Left ventricle myocardium inferior (tissue), 1 donor: ENCODE measurements at places on chromosomes 7 and 10. TPM values are rescaled to one million over a fixed set of nuclear protein-coding genes. Genes with fewer than 3 reads are reported as not detected.

- H3K27ac ChIP-seq = no peak overlapping the region
- H3K36me3 ChIP-seq = no peaks in the 10 kb centered on the region
- no peaks in the 10 kb centered on the region for H3K27me3 ChIP-seq
- peaks cover 25% of the 10 kb centered on the region for H3K4me1 ChIP-seq
- H3K4me3 ChIP-seq = no peak overlapping the region
These were observed 21.7 kb downstream of the KLHDC10 start for GRCh38 chr7:130091999-130092398.

DNA sequence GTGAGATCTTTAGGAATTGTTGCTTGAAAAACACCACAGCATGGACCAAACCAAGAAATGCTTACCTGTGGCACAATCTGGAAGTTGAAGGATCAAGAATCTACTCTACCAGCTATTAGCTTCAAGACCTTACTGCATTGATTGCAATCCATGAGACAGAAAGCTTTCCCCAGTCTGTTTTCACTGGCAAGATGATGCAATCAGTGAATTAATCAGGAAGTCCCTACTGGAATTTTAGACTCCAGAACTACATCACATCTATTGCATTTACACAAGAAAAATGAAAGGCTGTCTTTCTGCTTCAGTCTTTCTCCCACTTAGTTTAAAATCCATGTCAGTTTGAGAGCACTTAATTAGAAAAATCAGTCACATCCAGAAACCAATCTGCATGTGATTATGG lies 191.7 kb downstream of the TFEC start:
- no peaks in the 10 kb centered on the region for H3K4me1 ChIP-seq
- DNase-seq = no peak
- no peaks in the 10 kb centered on the region for H3K27me3 ChIP-seq
- no peaks in the 10 kb centered on the region for H3K36me3 ChIP-seq
- no peak overlapping the region for H3K4me3 ChIP-seq

- H3K4me3 ChIP-seq = no peak overlapping the region
- no peaks in the 10 kb centered on the region for H3K36me3 ChIP-seq
- no peak for DNase-seq
- no peaks in the 10 kb centered on the region for H3K27me3 ChIP-seq
- H3K4me1 ChIP-seq = peaks cover 5% of the 10 kb centered on the region
- H3K27ac ChIP-seq = peak overlapping the region; percentile 50
These were observed 129.4 kb downstream of the SLC16A9 start for GRCh38 chr10:59580026-59580863.

DNA sequence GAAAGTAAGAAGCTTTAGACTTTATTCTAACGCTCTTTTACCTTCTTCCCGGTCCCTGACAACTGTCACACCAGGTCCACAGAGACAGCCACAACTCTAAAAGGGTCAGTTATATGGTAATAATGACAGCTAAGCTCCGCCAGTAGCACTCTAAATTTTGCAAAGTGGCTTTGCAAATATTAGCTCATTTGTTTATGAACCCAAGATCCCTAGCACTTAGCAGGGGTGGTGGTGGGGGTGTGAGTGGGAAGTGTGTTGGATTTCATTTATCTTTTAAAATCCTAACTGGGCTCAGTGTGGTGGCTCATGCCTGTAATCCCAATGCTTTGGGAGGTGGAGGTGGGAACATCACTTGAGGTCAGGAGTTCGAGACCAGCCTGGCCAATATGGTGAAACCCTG lies 34.8 kb upstream of the SDK1 start:
- DNase-seq = no peak
- H3K27ac ChIP-seq = no peak overlapping the region
- H3K36me3 ChIP-seq = no peaks in the 10 kb centered on the region
- no peaks in the 10 kb centered on the region for H3K4me1 ChIP-seq

GRCh38 chr7:102146122-102146521 lies 140.5 kb upstream of the SH2B2 start:
- DNase-seq = peak; percentile 75
- no peaks in the 10 kb centered on the region for H3K36me3 ChIP-seq
- H3K27me3 ChIP-seq = no peaks in the 10 kb centered on the region
- no peak overlapping the region for H3K4me3 ChIP-seq
- H3K4me1 ChIP-seq = peaks cover 18% of the 10 kb centered on the region
- H3K27ac ChIP-seq = peak overlapping the region; percentile 84

GRCh38 chr10:90921906-90922305 lies 1.0 kb upstream of the ANKRD1 start:
- DNase-seq = no peak
- no peaks in the 10 kb centered on the region for H3K27me3 ChIP-seq
- no peak overlapping the region for H3K4me3 ChIP-seq
- H3K36me3 ChIP-seq = peaks cover 18% of the 10 kb centered on the region

- no peaks in the 10 kb centered on the region for H3K36me3 ChIP-seq
- H3K4me1 ChIP-seq = no peaks in the 10 kb centered on the region
- H3K27me3 ChIP-seq = no peaks in the 10 kb centered on the region
- no peak overlapping the region for H3K27ac ChIP-seq
- DNase-seq = no peak
These were observed 52.5 kb upstream of the MPP7 start for GRCh38 chr10:28355376-28355775.

DNA sequence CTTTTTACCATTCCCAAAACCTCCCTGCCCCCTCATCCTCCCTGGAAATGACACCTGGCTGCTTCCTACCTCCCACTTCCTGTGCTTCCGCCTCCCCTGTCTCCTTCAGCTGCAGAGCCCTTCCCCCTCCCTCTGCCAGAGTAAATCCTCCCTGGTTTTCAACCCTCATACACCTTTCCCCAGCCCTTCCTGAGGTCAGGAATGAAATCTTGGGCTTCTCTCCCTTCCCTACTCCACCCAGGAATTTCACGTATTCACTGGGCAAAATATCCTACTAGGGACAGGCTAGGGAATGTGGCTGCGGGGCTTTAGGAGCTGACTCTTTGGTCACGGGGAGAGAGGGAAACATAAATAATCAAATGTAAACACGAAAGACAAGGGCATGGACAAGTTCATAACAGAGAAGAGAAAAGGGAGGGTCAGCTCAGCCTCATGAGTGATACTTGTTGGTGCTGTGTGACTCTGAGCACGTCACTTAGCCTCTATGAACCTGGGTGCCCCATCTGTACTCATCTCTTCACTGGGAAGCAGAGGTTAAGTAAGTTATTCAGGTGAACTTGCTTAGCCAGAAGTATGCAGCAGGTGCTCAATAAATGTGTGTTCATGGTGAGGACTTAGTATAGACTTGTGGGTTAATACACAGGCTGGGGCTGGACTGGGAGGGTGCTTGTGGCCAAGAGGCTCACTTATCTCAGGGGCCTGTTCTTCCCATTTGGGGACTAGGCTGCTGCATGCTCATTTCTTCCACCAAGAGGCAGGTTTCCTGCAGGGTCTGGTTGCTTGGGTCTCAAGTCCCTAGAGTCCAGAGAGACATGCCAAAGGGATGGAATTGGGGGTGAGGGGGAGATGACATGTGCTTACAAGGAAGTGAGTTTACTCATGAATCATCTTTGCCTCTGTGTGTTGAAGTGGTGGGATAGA lies 10.0 kb upstream of the DUSP5 start:
- peaks cover 25% of the 10 kb centered on the region for H3K4me1 ChIP-seq
- no peaks in the 10 kb centered on the region for H3K27me3 ChIP-seq
- no peak overlapping the region for H3K27ac ChIP-seq
- DNase-seq = no peak
- H3K36me3 ChIP-seq = no peaks in the 10 kb centered on the region

DNA sequence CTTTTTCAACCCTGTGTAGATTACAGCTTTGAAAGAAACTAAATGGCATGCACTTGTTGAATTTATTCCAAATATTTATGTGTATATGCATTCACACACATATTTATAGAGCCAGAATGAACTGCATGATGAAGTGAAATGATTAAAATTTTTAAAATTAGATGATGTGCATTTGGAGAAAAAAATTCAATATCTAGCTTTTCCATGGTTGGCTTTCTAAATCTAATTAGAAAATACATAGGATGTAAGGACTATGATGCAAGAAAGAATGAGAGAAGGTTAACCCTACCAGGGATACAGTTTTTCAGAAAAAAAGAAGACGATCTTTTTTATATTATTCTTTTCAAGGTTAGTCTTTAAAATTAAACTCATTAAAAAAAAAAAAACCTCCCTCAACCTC lies 204.5 kb downstream of the TRIL start:
- no peak overlapping the region for H3K4me3 ChIP-seq
- no peaks in the 10 kb centered on the region for H3K27me3 ChIP-seq
- H3K27ac ChIP-seq = no peak overlapping the region
- H3K4me1 ChIP-seq = peaks cover 7% of the 10 kb centered on the region

DNA sequence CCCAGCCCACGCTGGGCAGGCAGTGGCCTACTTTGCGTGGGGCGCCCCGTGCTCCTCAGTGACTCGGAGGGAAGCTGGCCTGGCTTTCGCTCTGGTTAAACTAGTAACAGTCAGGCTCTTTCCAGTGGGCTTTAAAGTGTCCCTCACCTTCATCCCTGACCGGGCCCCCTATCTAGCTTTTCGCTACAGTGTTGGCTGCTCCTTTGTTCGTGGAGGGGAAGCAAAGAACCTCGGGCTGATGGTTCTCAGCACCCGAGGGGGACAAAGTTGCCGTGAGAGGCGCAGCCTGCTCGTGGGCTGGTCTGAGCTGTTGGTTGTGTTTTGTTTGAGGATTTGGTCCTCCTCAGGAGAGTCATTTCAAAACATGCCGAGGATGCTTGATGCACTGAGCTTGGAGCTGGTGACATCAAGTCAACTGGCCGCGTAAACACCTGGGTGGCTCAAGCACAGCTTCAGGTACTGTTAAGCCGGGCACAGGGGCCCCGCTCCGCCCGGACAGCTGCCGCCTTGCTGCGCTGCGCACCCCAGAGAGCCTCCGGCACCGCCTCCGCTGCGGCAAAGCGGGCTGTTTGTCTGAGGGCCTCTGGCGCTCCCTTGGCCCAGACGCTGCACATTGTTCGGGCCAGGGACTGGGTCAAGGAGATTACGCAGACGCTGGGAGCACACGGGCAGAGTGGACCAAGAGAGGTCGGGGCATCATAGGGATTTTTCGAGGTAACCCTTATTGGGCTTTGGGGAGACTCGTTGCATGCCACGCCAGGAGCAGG lies 1.6 kb downstream of the DLX6 start:
- no peaks in the 10 kb centered on the region for H3K36me3 ChIP-seq
- H3K27me3 ChIP-seq = peaks cover 100% of the 10 kb centered on the region
- H3K4me1 ChIP-seq = peaks cover 36% of the 10 kb centered on the region
- no peak overlapping the region for H3K27ac ChIP-seq
- H3K4me3 ChIP-seq = peak overlapping the region; percentile 61
- DNase-seq = no peak

DNA sequence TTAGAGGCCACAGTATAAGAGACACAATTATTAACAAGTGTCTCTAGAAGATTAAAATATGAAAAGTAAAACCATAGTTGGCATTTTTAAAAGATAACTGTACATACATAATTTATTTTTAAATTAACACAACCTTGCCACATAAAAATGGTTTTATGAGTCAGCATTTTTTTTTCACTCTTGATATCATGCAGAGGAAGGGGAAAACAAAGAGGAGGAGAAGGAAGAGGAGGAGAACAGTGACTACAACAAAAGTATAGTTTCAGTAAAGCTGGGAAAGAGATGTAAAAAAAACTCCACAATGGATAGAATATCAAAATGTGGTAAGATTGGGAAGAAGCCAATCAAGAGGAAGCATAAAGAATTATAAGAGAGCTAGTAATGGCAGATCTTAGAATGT lies 34.0 kb downstream of the CH25H start:
- DNase-seq = no peak
- H3K4me1 ChIP-seq = no peaks in the 10 kb centered on the region
- no peak overlapping the region for H3K4me3 ChIP-seq
- H3K36me3 ChIP-seq = no peaks in the 10 kb centered on the region

GRCh38 chr7:45579391-45579801 lies 5.2 kb downstream of the ADCY1 start:
- no peak for DNase-seq
- peaks cover 33% of the 10 kb centered on the region for H3K4me1 ChIP-seq
- H3K36me3 ChIP-seq = no peaks in the 10 kb centered on the region
- no peak overlapping the region for H3K4me3 ChIP-seq
- H3K27ac ChIP-seq = no peak overlapping the region
- H3K27me3 ChIP-seq = peaks cover 35% of the 10 kb centered on the region

Gene LRRD1
- not detected for total RNA-seq

Gene CRTAC1
- total RNA-seq = 2.3 TPM

Gene FKBP6
- not detected for total RNA-seq

Gene CFTR
- total RNA-seq = 0.11 TPM

Gene LAMTOR4
- total RNA-seq = 100 TPM

Gene CH25H
- total RNA-seq = 0.30 TPM

Gene VENTX
- 0.33 TPM for total RNA-seq

Gene ZNF273
- total RNA-seq = 1.1 TPM

Gene KIAA1217
- 30.2 TPM for total RNA-seq

Gene CYP2W1
- not detected for total RNA-seq

Gene CCDC172
- not detected for total RNA-seq
